ENCODE measurements at places on chromosomes 12 and 14.

GRCh38 chr12:50647479-50647878 is 116.4 kb upstream of the ATF1 start:
- no peak for DNase-seq

- no peak for DNase-seq
Observed at GRCh38 chr12:96172981-96173380, 21.2 kb upstream of the ELK3 start.

- DNase-seq, result peak; percentile 22
Observed at GRCh38 chr14:99971087-99971940, 93.9 kb upstream of the EVL start.

DNA sequence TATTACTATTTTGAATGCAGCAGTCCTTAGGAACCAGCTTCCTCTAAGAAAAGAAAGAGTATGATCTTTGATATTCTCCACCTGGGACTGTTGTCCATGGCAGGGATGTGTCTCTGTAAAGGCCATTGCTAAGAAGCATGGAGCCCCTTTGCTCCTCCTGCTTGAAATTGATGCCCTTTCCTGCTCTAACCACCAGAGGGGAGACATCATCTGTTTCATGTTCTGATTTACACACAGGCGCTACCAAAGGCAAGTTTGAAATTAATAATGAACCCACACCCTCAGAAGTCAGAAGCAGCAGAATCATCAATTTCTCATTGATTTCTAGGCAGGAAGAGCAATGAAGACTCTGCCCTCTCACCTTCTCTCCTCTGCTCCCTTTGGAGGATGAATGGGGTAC is 253.8 kb downstream of the RMST start:
- DNase-seq, result no peak

GRCh38 chr12:8032242-8033152 is at the start of gene FOXJ2:
Gene FOXJ2, plus strand, starts transcription at chr12:8032716. Its CDS starts 7,117 bp downstream, at chr12:8039833.
- DNase-seq, result no peak

DNA sequence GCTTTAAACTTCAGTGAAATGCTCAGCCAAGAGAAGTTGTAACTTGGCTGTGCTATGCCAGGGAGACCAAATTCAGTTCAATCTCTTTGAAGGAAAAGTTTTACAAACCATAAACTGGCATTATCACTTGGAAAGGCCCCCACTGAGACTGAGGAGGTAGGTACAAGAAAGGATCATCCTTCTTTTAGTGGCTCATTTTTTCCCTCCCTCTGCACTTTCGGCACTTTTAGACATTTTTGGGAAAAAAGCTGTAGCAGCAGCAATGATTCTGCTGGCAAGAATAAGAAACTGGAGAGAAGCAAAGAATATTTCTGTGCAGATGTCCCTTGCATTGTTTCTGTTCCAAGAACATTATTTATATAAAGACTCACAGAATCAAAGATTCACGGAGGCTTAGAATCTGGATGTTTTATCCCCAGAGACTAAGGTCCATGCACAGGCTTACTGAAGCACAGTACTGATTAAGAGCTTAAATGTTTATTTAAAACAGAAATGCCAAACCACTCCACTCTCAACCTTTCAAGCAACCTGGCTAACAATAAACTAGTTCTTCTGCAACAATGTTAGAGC is 12.3 kb downstream of the ZC2HC1C start:
- no peak for DNase-seq

DNA sequence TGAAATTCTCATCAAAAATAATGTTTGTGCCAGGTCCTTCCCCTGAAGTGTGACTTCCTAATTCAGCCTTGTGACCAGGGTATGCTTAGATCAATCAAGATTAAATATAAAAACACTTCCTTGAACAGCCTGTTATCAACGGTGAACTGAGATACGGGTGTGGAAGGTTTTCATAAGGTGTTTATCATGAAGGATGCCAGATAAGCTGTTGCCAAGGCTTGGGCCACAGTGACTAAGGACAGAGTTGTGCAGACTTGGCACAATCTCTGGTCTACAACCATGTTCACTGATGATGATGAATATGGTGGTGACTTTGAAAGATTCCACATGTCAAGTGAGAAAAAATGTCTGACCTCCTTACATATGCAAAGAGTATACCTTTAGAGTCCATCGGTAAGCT is 51.3 kb upstream of the LIN7A start:
- no peak for DNase-seq

GRCh38 chr12:6547987-6548386 is 7.9 kb downstream of the IFFO1 start:
- no peak for DNase-seq

GRCh38 chr14:91055016-91055415 is 5.4 kb downstream of the RPS6KA5 start:
- no peak for DNase-seq

All from epithelial cell of prostate (primary cell).